ENCODE measurements at places on chromosomes 11 and 22. TPM values are rescaled to one million over a fixed set of nuclear protein-coding genes. Genes with fewer than 3 reads are reported as not detected.

RCE1 gene
- 18.8 TPM for total RNA-seq

SAA2 gene
- 18.1 TPM for total RNA-seq

ROBO4 gene
- total RNA-seq = 21.4 TPM

BTBD18 gene
- total RNA-seq = not detected

CARD16 gene
- total RNA-seq = 4.0 TPM

SCN2B gene
- total RNA-seq = under 0.01 TPM

LYVE1 gene
- total RNA-seq = 31.4 TPM

KMT2A gene
- 62.6 TPM for total RNA-seq

Data from body of pancreas (tissue), 4 donors.